ENCODE measurements at places on chromosomes 4 and X.

DNA sequence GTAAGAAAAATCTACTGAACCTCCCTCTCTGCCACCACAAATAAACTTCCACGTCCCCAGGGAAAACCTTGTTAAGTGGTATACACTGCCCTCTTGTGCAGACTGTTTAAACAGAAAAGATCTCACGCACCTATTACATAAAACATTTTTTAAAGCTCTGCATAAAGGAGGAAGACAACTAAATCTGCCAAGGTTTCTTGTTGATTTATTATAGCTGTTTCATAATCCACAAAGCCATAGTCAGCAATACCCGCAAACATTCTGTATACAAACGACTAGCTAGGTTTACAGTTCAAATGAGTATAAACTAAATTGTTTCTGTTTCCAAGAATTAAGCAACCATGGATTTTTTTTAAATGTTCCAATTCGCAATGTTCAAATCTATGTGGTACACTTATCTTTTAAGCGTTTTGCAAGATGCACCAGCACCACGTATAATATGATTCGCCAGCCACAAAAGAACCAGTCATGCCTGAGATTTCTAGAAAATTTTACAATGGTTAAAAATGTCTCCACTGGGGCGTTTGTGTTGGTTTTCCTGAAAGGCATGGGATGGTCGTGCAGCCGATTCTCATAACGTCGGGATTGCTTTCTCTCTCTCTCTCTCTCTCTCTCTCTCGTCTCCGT is 164.6 kb downstream of the PRKX start:
- DNase-seq: peak; percentile 93

DNA sequence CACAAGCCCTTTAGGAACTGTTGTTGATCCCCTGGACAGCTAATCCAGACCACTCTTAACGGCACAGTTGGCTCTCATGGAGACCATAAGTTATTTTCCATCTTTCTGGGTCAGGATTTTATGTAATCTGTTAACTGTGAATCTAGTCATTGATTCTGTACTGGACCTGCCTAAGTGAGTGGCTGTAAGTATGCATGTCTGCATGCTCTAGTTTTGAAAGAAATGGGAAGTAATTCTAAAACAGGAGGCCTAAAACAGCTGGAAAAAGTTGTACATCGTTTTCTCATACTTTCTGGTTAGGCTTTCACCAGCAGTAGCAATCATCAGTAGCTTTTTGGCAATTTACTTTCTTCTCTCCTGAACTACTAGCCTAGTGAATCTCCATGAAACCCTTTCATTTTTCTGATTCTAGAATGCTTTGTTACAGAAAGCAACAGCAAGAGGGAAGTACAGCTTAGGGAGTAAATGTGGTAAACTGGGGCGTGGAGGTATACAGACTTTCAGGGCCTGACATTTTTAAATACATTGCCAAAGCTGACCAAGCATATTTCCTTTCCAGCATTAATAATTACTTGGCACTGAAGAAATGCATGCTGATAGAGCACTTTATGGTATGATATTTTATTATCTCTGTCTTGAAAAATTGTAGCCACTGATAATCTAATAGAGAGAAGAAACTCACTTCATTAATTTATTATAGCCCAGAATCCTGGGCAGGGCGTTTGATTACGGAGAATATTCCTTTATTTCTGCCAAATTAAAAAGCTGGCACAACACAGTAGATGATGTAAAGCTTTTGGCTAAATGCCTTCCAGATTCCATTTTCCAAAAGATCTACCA is 202.7 kb downstream of the BANK1 start:
- no peak for DNase-seq

DNA sequence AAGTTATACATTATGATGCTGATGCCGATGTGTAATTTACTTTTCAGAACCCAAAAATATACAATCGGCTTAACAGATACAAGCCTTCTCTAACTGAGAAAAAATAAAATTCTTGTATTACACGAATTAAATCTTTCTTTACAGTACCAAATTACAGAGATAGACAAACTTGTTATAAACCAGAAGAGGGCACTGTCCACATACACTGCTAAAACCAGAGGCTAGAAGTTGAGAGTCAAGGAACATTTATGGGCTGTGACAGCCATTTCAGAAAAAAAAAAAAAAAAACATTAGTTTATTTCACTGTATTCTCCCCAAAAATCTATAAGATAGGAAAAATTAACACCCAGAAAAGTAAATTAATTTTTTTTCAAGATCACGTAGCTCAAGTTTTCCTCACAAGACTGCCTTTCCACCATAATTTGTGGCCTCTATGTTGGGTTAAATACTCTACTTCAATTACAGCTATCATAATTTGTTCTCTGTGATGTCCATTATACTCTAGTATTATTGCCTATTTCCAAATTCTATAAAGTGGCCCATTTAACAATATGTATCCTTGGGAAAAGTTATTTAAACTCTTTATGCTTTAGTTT is 12.0 kb downstream of the EREG start:
- peak; percentile 82 for DNase-seq

DNA sequence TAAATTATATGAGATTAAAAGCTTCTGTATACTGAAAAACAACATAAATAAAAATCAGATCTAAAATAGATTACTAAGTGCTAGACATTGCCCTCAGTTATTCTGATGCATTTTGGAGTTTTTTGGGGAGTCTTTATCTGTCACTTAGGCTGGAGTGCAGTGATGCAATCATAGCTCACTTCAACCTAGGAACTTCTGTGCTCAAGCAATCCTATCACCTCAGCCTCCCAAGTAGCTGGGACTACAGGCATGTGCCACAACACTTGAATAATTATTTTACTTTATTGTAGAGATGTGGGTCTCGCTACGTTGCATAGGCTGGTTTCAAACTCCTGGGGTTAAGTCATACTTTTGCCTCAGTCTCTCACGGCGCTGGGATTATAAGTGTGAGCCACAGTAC is 31.7 kb downstream of the HSD17B11 start:
- DNase-seq: no peak

DNA sequence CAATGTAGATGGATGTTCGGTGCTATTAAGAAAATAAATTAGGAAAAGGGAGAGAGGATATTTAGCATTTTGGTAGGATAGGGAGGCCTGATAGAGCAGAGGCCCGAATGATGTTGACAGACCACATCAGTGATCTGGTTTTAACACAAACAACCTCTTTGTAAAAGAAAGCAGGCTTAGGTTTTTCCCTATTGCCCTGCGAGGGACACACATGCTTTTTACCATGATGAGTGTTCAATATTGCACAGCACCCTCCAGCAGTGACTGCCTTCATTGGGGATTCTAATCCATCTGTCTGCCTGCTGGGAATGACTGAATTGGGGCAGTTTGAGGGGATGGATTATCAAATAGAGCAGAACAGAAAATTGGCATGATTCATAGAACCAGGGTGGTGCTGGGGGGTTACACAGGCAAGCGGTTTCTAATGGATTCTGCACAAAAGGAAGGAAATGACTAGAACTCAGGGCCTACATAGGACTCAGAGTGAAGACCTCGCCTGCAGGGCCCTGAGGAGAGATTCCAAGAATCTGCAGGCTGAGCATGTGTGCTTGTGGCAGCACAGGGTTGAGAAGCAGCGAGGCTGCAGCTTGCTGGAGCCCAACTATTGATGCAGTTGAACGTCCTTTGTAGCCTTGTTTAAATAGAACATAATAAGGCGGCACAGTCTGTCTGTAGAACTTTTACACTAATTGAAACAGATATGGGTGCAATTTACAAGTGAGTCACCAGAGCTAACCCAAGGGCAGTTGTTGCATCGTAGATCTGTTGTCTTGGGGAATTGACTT is 58.0 kb downstream of the RHOH start:
- peak; percentile 71 for DNase-seq

DNA sequence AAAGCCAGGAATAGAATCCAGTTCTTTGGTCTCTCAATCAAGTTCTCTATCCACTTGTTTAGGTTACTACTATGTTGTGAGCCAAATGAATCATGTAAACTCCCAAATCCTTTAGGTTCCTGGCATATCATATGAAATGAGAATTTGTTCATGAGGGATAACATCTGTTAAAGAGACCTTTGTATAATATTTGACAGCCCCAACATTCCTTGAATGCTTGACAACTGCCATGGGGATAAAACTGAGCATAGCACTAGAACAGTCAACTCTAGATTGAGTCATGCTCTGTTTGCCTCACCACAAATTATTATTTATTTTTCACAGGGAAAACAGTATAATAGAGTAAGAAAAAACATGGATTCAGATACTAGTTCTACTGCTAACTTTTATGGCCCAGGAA is 93.3 kb downstream of the NAA11 start:
- peak; percentile 27 for DNase-seq

DNA sequence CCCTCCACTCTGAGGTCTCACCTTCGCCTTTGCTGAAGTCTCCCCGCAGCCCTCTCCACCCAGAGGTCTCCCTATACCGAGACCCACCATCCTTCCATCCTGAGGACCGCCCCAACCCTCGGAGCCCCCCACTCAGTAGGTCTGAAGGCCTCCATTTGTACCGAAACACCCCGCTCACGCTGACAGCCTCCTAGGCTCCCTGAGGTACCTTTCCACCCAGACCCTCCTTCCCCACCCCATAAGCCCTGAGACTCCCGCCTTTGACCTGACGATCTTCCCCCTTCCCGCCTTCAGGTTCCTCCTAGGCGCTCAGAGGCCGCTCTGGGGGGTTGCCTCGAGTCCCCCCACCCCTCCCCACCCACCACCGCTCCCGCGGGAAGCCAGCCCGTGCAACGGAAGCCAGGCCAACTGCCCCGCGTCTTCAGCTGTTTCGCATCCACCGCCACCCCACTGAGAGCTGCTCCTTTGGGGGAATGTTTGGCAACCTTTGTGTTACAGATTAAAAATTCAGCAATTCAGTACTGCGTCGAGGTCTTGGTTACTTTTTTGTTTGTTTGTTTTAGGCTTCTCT is 5.0 kb downstream of the SOD3 start:
- DNase-seq: no peak

All from fibroblast of villous mesenchyme (primary cell).